T-helper 17 cell (primary cell): ENCODE measurements at places on chromosomes 3 and 15.

GRCh38 chr15:81279621-81280485 is 44.1 kb downstream of the STARD5 start:
- no peak overlapping the region for H3K27ac ChIP-seq
- H3K36me3 ChIP-seq, result no peaks in the 10 kb centered on the region
- H3K27me3 ChIP-seq, result no peaks in the 10 kb centered on the region
- DNase-seq, result no peak
- no peak overlapping the region for H3K4me3 ChIP-seq

GRCh38 chr3:187744169-187745151 is 808 bp downstream of the BCL6 start:
- peaks cover 46% of the 10 kb centered on the region for H3K4me1 ChIP-seq
- H3K4me3 ChIP-seq, result peak overlapping the region; percentile 100
- H3K27ac ChIP-seq, result peak overlapping the region; percentile 99
- no peaks in the 10 kb centered on the region for H3K27me3 ChIP-seq
- H3K36me3 ChIP-seq, result peaks cover 6% of the 10 kb centered on the region

DNA sequence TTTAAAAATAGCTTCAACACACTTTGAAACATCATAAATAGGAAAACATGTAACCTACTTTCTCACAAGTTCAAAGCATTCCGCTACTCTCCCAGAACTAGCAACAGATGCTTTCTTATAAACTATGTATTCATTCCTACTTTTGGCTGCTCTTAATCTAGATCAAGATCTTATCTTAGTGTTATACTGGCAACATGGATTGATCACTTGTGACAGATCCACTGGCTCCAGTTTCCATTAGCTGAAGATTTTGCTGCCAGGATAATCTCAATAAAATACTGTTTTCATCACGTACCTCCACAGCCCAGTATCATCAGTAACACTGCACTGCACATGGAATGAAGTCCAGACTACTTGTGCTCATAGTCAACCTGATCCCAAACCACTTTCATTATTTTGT is 491.7 kb upstream of the AGTR1 start:
- no peaks in the 10 kb centered on the region for H3K4me1 ChIP-seq
- no peak overlapping the region for H3K4me3 ChIP-seq
- H3K27me3 ChIP-seq, result no peaks in the 10 kb centered on the region
- H3K27ac ChIP-seq, result no peak overlapping the region
- H3K36me3 ChIP-seq, result no peaks in the 10 kb centered on the region

GRCh38 chr3:13281507-13282357 is 138.4 kb downstream of the NUP210 start:
- H3K4me3 ChIP-seq, result peak overlapping the region; percentile 86
- H3K36me3 ChIP-seq, result peaks cover 2% of the 10 kb centered on the region
- H3K27me3 ChIP-seq, result peaks cover 70% of the 10 kb centered on the region
- peaks cover 7% of the 10 kb centered on the region for H3K4me1 ChIP-seq

GRCh38 chr3:53970661-53971060 is 79.0 kb upstream of the SELENOK start:
- no peak for DNase-seq
- H3K4me1 ChIP-seq, result no peaks in the 10 kb centered on the region
- no peaks in the 10 kb centered on the region for H3K27me3 ChIP-seq
- peaks cover 5% of the 10 kb centered on the region for H3K36me3 ChIP-seq

GRCh38 chr3:190485830-190486532 is 27.9 kb upstream of the IL1RAP start:
- no peak overlapping the region for H3K4me3 ChIP-seq
- no peak for DNase-seq
- H3K36me3 ChIP-seq, result peaks cover 3% of the 10 kb centered on the region
- peaks cover 47% of the 10 kb centered on the region for H3K27me3 ChIP-seq
- H3K4me1 ChIP-seq, result peaks cover 6% of the 10 kb centered on the region
- no peak overlapping the region for H3K27ac ChIP-seq

DNA sequence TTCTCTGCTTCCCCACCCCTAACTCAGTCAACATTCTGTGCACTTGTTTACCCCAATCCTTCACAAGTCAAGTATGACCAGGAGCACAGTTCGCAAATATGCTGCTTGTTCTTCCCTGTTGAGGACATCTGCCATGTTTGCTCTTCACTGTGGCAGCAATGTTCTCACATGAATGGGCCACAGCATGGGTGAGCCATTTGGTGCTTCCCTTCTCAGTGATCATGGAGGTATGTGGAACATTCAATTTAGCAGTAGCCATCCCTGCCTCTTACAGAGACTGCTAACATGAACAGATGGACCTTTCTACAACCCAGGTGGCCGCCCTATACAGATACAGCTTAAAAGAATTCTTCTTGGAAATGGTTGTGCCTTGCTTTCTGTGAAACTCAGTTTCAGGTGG is 660.1 kb upstream of the SGO1 start:
- no peaks in the 10 kb centered on the region for H3K36me3 ChIP-seq
- no peak for DNase-seq
- H3K27ac ChIP-seq, result no peak overlapping the region
- H3K4me3 ChIP-seq, result no peak overlapping the region

- H3K36me3 ChIP-seq, result peaks cover 3% of the 10 kb centered on the region
- H3K27me3 ChIP-seq, result peaks cover 63% of the 10 kb centered on the region
- H3K4me3 ChIP-seq, result no peak overlapping the region
- no peak overlapping the region for H3K27ac ChIP-seq
- no peaks in the 10 kb centered on the region for H3K4me1 ChIP-seq
- no peak for DNase-seq
These were observed 96.7 kb downstream of the SV2B start for GRCh38 chr15:91196768-91197167.

GRCh38 chr3:2635511-2635910 is 474.7 kb downstream of the IL5RA start:
- no peaks in the 10 kb centered on the region for H3K4me1 ChIP-seq
- no peaks in the 10 kb centered on the region for H3K36me3 ChIP-seq
- no peak for DNase-seq
- H3K27ac ChIP-seq, result no peak overlapping the region
- H3K27me3 ChIP-seq, result peaks cover 6% of the 10 kb centered on the region
- no peak overlapping the region for H3K4me3 ChIP-seq

DNA sequence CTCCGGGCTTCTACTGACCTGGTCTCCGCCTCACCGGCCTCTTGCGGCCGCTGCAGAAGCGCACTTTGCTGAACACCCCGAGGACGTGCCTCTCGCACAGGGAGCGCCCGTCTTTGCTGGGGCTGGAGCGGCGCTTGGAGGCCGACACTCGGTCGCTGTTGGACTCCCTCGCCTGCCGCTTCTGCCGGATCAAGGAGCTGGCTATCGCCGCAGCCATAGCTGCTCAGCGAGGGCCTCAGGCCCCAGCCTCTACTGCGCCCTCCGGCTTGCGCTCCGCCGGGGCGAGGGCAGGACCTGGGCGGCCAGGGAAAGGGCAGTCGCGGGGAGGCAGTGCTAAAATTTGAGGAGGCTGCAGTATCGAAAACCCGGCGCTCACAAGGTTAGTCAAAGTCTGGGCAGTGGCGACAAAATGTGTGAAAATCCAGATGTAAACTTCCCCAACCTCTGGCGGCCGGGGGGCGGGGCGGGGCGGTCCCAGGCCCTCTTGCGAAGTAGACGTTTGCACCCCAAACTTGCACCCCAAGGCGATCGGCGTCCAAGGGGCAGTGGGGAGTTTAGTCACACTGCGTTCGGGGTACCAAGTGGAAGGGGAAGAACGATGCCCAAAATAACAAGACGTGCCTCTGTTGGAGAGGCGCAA is 319.2 kb downstream of the FGF12 start:
- no peak for DNase-seq
- no peak overlapping the region for H3K27ac ChIP-seq
- H3K27me3 ChIP-seq, result peaks cover 58% of the 10 kb centered on the region
- H3K4me1 ChIP-seq, result peaks cover 3% of the 10 kb centered on the region
- H3K4me3 ChIP-seq, result no peak overlapping the region
- peaks cover 6% of the 10 kb centered on the region for H3K36me3 ChIP-seq

GRCh38 chr3:115194476-115194875 is 47.4 kb upstream of the ZBTB20 start:
- H3K4me1 ChIP-seq, result no peaks in the 10 kb centered on the region
- no peaks in the 10 kb centered on the region for H3K27me3 ChIP-seq
- DNase-seq, result no peak
- no peaks in the 10 kb centered on the region for H3K36me3 ChIP-seq
- no peak overlapping the region for H3K27ac ChIP-seq

GRCh38 chr3:79906106-79906505 is 138.3 kb upstream of the ROBO1 start:
- no peaks in the 10 kb centered on the region for H3K36me3 ChIP-seq
- no peaks in the 10 kb centered on the region for H3K27me3 ChIP-seq
- no peak overlapping the region for H3K27ac ChIP-seq
- H3K4me3 ChIP-seq, result no peak overlapping the region

DNA sequence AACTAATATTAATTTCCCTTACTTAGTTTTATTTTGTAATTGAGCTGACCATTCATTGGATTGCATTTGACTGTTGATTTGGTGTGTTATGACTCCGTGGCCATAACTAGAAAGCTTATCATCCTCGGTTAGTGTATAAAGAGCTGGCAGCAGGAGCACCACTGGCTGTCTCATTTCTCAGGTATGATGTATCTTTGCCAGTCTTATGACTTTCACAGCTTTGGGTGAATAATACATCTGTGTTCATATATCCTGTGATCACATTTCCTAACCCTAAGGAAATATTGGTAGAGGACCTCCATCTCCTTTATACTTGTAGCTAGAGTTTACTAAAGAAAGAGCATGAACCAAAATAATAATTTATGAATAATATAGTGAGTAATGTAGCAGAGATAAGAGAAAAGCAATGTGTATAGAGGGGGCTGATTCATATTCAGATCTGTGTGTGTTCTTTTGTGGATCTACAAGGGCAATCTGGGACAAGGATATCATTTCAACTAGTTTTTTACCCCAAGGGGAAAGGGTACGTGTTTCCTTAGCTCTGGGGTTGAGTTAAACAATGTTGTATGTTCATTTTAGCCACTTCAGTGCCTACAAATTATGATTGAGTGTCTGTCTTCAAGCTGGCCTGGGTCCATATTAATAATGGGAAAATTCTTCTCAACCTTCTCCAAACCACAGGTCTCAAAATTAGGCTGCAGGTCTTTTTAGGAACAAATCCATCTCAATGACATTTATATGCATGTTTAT is 901.7 kb downstream of the NTRK3 start:
- H3K27me3 ChIP-seq, result peaks cover 4% of the 10 kb centered on the region
- H3K4me1 ChIP-seq, result no peaks in the 10 kb centered on the region
- DNase-seq, result no peak

DNA sequence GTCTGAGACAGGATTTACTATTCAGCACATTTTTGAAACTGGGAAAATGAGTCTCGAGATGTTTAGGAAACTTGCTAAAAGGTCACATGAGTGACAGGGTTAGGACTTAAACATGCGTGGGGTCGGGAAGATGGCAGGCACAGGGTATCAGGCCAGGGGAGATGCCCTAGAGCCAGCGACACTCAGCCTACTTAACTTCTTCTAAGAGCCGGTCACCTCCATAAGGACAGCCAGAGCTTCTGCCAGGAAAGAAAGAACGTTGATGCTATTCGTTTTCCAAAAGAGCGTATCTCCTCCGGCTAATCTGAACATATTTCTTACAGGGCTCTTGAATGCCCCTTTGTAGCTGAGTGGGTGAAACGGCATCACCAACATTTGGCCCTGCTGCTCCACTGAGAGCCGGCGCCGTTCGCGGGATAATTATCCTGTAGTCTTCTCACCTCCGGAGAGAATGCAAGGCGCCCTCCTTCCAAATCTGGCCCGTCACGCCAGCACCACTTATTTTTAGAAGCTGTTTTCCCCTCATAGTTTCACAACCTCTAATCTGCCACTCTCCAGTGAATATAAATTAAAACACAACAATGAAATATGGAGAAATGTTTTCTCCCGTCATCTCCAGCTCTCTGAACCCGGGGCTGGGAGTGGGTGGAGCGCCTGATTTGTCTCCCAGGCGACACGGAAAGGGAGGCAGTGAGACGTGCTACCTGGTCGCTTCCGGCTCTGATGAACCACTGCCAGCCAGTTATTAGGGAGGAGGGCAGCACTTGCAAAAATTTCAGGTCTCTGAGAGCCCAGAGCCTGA is 58.5 kb downstream of the LIPC start:
- H3K4me1 ChIP-seq, result peaks cover 18% of the 10 kb centered on the region
- H3K36me3 ChIP-seq, result no peaks in the 10 kb centered on the region
- H3K27me3 ChIP-seq, result no peaks in the 10 kb centered on the region
- no peak for DNase-seq
- peak overlapping the region; percentile 24 for H3K27ac ChIP-seq
- no peak overlapping the region for H3K4me3 ChIP-seq

DNA sequence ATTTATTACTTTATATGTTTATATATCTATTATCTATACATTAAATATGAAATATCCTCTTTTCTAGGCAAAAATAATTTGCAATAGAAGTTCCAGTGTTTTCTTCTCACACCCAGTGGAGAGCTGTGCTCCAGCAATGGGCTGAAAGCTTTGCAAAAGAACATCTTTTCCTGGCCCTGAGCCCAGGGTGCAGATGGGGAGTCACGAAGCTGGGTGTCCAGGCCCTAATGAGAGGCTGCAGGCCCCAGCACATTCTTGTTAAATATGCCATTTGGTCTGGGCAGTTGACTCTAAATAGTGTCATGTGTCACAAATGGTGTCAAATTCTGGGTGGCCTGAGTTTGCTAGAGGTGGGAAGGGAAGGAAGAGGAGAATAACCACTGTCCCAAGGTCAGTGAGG is 5.7 kb downstream of the NTRK3 start:
- no peak for DNase-seq
- no peak overlapping the region for H3K27ac ChIP-seq
- H3K4me1 ChIP-seq, result peaks cover 17% of the 10 kb centered on the region
- H3K4me3 ChIP-seq, result no peak overlapping the region
- H3K36me3 ChIP-seq, result no peaks in the 10 kb centered on the region
